ENCODE measurements at places on chromosomes 12 and 14. TPM values are rescaled to one million over a fixed set of nuclear protein-coding genes. Genes with fewer than 3 reads are reported as not detected.

Gene GLIPR1L1
- not detected for total RNA-seq

- no peak for DNase-seq
- H3K4me1 ChIP-seq = no peaks in the 10 kb centered on the region
- H3K4me3 ChIP-seq = no peak overlapping the region
- no peaks in the 10 kb centered on the region for H3K27me3 ChIP-seq
Observed at GRCh38 chr14:73220061-73220460, 17.2 kb upstream of the PAPLN start.

Gene SLC39A9
- total RNA-seq = 32.3 TPM

- no peak for DNase-seq
- H3K4me3 ChIP-seq = no peak overlapping the region
- H3K27ac ChIP-seq = no peak overlapping the region
- no peaks in the 10 kb centered on the region for H3K4me1 ChIP-seq
- no peaks in the 10 kb centered on the region for H3K36me3 ChIP-seq
Observed at GRCh38 chr12:24201258-24201970, 251.9 kb upstream of the SOX5 start.

DNA sequence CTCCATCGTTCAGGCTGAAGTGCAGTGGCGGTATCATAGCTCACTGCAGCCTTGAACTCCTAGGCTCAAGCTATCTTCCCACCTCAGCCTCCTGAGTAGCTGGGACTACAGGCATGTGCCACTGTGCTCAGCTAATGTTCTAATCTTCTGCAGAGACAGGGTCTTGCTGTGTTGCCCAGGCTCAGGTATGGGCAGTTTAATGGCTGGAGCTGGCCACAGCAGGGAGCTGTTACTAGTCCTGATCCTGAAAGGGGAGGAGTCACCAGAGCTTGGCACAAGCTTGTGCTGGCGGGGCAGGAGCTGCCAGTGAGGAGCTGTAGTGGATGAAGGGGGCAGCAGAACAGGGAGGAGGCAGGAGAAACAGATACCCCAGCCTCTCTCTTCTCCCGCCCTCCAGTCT, 10.6 kb downstream of the TMEM120B start:
- H3K36me3 ChIP-seq = no peaks in the 10 kb centered on the region
- no peak overlapping the region for H3K4me3 ChIP-seq
- no peaks in the 10 kb centered on the region for H3K27me3 ChIP-seq
- no peaks in the 10 kb centered on the region for H3K4me1 ChIP-seq
- no peak for DNase-seq

- no peak overlapping the region for H3K27ac ChIP-seq
- peaks cover 33% of the 10 kb centered on the region for H3K36me3 ChIP-seq
- no peak for DNase-seq
- H3K4me3 ChIP-seq = no peak overlapping the region
- H3K27me3 ChIP-seq = no peaks in the 10 kb centered on the region
- peaks cover 14% of the 10 kb centered on the region for H3K4me1 ChIP-seq
Observed at GRCh38 chr14:103128631-103129300, 5.5 kb downstream of the TNFAIP2 start.
